ENCODE measurements at places on chromosomes 6 and 20. TPM values are rescaled to one million over a fixed set of nuclear protein-coding genes. Genes with fewer than 3 reads are reported as not detected.

GRCh38 chr6:115947966-115948541 is 112.6 kb downstream of the FRK start:
- DNase-seq, result no peak

GRCh38 chr6:17032988-17033634 is 68.7 kb upstream of the STMND1 start:
- DNase-seq, result peak; percentile 83

- DNase-seq, result no peak
Observed at GRCh38 chr6:30323806-30324205, 2.9 kb upstream of the TRIM39 start.

- DNase-seq, result no peak
Observed at GRCh38 chr6:6482256-6482655, 106.3 kb upstream of the LY86 start.

DNA sequence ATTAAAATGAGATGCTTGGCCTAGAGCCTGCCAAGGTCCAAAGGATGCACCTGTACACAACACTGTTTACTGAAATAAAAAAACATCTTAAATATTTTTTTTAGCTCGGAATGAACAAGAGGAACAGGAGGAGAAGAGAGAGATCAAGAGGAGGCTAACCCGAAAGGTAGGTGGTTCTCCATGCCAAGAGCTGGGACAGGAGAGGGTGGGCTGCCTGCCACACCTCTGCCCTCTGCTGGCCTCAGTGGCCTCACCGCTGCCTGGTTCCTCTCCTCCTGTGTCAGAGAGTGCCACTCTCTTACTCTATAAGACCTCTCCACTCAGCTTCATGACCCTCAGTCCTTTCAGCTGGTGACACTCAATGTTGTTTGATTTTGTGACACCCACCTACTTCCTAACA is 50.2 kb downstream of the TBC1D7 start:
- no peak for DNase-seq

DNA sequence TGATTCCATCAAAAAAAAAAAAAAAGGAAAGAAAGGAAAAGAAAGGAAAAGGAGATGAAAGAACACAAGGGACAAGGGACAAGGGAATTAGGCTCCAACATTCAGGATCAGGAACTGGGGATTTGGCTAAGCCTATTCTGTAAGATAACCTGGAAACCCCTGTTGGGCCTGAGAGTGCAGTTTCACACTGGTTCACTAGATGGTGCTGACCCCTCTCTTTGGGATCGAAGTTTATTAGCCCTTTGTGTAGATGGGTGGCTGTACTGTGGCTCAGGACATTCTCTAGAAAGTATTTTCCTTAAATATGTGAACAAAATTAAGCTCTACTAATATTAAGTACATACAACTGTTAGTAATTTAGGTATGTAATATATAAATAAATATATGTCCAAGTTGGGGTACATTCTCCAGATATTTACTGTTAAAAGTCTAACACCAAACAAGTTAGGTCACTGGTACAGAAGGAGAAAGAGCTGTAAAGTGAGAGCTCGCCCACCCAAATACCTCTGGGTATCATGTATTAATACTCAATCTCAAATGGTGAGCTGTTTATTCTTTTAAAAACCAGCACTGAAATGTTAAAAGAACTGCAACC is 6.3 kb downstream of the OR2A4 start:
- DNase-seq, result peak; percentile 20

GRCh38 chr6:104548297-104548696 is 311.4 kb downstream of the HACE1 start:
- no peak for DNase-seq

DNA sequence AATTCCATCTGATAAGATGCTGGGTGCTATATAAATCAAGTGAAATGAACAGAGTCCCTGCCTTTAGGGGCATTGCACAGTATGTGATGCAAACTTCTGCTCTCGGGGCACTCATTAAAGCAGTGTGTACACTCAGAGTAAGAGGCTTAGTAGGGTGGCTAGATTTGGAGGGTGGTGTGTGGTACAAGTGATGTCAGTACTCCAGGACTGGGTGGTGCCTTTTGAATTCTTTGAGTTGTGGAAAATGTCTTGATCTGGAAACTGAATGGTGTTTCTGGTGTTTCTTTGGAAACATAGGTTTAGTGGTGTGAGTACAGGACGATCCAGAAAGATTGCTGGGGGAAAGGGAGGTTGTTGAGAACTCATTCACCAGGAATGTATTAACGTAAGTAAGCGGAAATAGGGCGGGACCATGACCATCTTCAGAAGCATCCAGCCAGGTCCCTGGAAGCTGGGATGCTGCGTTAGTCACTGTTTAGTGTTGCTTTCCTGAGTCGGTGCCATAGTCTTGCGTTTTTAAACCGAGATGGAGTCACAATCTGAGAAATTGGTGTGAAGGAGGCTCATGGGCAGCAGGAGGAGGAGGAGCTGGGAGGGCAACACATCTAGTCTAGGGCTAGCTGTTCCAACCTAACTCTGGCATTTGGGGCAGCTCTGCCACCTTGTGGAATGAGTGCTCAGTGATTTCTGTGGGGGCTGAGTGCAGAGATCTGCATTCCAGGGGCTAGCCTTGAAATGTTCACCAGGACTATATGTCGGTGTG is 70.3 kb downstream of the SCAND1 start:
- DNase-seq, result peak; percentile 26

DNA sequence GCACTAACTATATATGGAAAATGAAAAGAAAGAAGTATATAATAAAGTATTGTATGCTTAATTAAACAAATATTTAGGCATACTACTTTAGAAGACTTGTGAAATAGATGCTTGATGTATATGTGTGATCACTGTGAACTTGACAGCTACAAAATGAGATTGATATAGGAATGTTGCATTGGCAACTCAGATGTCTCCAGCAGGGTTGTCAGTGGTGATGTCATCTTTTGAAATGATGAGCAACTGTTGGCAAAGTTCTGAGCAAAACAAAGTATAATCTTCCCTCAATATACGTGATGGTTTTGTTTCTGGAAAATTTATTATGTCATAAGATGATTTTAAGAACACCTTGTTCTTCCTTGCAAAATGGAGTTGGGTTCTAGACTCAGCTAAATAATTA is 133.8 kb downstream of the ARID1B start:
- no peak for DNase-seq

GRCh38 chr20:11740975-11741374 is 176.7 kb upstream of the BTBD3 start:
- no peak for DNase-seq

DNA sequence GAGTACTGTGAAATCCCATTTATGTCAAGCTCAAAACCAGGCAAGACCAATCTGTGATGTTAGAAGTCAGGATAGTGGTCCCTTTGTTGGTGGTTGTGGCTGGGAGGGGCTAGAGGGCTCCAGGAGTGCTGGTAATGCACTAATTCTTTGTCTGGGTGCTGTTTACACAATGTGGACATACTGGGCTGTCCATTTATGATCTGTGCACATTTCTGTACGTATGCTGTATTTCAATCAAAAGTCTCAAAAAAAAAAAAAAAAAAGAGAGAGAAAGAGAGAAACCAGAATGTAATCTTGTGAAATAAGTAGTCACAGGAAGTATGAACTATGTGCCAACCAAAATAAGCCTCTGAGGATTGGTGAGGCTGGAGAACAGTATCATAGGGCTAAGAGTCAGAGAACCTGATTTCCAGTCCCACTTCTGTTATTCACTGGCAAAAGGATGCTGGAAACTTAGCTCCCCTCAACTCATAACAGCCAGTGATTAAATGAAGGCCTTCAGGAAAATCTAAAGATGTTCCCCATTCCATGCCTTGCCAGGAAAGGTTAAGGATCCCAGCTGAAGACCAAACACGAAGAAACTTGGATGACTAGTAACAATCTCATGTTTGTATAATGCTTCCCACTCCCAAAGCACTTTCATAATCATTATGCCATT is 19.6 kb upstream of the TRAM2 start:
- no peak for DNase-seq

- no peak for DNase-seq
Observed at GRCh38 chr6:132713352-132714134, at the start of gene VNN1. Gene VNN1, minus strand, starts transcription at chr6:132714055. Its CDS starts 20 bp downstream, at chr6:132714035.

DNA sequence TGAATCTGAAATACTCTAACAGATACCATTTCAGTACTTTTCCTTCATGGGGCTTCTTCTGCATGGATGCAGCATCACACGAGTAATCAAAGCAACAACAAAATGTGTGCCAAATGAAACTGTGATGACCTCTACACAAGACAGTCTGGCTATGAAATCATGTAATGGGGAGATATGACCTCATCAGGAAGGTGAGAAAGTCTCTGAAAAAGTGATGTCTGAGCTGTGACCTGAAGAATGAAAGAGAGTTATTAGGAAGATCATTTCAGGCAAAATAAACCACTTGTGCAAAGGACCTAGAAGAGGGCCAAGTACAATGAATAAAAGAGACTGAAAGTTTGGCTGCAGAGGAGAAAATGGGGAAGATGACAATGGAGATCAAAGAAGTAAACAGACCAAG is 182.8 kb downstream of the PTPRK start:
- no peak for DNase-seq

GRCh38 chr6:158207422-158207788 is 39.3 kb downstream of the GTF2H5 start:
- DNase-seq, result no peak

Gene PRSS16
- 3.2 TPM for polyA plus RNA-seq

Gene TFAP2D
- polyA plus RNA-seq, result not detected

Gene SIGLEC1
- 2.1 TPM for polyA plus RNA-seq

Gene OR2H2
- 0.20 TPM for polyA plus RNA-seq

Gene SYTL3
- polyA plus RNA-seq, result 8.7 TPM

Gene NHSL1
- 81.3 TPM for polyA plus RNA-seq

Gene CFAP206
- polyA plus RNA-seq, result 2.4 TPM

Gene GINS1
- polyA plus RNA-seq, result 12.6 TPM

All from right lung (tissue), 10 donors.